ENCODE measurements at places on chromosomes 1 and 21.

- no peak overlapping the region for H3K27ac ChIP-seq
- H3K4me1 ChIP-seq: peaks cover 17% of the 10 kb centered on the region
- H3K36me3 ChIP-seq: peaks cover 2% of the 10 kb centered on the region
- DNase-seq: no peak
These were observed 15.2 kb downstream of the CHML start for GRCh38 chr1:241624935-241625334.

DNA sequence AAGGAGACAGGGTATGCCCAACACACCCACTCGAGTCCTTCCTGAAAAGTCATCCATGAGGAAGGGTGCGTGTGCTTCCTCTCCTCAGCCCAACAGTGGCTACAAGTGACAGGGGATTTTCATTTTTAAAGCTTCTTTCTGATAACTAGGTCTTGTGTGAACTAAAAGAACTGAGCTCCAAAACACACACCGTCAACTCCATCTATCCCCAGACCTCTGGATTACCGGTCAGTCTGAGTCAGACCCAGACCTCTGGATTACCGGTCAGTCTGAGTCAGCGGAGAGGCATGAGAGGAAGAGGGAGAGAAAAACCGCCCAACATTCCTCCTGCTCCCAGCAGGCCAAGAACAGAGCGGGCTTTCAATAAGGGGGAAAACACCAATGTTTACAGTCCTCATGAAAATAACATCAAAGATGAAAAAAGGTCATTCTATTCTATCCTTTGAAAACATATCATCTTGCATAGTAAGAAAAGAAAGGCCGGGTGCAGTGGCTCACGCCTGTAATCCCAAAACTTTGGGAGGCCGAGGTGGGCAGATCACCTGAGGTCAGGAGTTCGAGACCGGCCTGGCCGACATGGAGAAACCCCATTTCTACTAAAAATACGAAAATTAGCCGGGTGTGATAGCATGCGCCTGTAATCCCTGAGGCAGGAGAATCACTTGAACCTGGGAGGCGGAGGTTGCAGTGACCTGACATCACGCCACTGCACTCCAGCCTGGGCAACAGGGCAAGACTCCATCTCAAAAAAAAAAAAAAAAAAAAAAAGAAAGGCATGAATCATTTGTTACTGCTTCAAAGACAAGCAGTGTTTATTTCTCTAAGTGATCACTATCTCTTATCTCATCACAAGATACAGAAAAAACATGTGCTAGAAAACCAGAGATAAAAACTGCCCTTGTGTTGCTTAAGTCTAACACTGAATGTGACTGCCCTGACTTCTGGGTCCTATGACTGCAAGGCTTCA lies 3.4 kb downstream of the PTTG1IP start:
- H3K27ac ChIP-seq: peak overlapping the region; percentile 47
- H3K4me3 ChIP-seq: peak overlapping the region; percentile 19
- no peaks in the 10 kb centered on the region for H3K27me3 ChIP-seq

DNA sequence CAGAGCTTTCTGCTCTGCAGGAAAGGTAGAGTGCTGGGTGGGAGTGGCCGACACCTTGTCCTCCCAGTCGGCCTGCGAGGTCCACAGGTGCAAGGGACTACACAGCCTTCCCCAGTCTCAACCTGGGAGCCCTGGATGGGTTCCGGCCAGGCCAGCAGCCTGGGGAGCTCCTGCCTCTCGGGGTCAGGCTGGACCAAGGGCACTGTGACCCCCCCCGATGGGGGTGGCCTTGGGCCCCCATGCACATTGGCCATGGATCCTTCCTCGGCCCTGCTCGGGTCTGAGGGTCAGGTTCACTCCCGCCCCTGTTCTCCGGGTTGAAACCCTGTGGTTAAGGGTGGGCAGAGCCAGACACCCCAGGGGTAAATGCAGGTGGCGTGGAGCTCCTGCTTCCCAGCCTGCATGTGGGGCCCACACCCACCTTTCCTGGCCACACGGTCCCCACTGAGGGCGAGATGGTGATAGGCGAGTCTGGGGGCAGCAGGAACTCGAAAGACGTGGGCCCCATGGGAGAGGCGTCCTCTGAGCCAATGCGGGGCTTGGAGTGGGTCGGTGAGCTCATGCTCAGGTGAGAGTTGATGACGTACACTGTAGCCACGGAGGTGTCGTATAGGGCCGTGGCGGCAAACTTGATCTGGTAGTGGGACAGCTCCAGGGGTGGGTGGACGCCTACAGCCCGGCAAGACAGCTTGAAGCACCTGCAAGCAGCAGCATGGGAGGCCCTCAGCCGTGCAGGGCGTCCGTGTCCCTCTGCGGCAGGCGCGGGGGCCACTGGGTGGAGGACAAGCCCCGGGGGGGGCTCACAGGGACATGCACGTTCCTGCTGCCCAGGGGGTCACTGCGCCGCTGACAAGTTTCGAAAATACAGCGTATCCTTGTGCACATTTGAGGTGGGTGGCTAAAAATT lies 10.8 kb upstream of the TMEM52 start:
- H3K27me3 ChIP-seq: no peaks in the 10 kb centered on the region
- no peak overlapping the region for H3K4me3 ChIP-seq
- H3K27ac ChIP-seq: peak overlapping the region; percentile 25
- no peaks in the 10 kb centered on the region for H3K36me3 ChIP-seq
- no peaks in the 10 kb centered on the region for H3K4me1 ChIP-seq

DNA sequence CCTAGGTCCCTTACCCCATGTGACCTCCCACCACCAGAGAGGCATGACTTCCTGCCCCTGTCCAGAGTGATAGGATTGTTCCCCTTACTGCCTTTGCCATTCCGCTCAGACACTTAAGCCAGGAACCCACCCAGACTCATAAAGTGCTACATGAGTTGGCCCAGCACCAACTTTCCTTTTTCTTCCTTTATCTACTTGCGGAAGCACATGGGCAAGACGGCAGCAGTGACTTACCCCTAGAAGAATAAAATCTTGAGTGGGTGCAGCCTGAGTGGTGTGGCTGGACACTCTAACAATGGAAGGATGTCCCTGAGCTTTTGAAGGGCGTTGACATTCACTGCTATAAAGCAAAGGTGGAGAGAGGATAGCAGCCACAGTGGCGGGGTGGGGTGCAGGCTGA lies 100.1 kb downstream of the MAB21L3 start:
- no peaks in the 10 kb centered on the region for H3K4me1 ChIP-seq
- no peak for DNase-seq
- no peaks in the 10 kb centered on the region for H3K27me3 ChIP-seq
- no peaks in the 10 kb centered on the region for H3K36me3 ChIP-seq
- H3K4me3 ChIP-seq: no peak overlapping the region
- no peak overlapping the region for H3K27ac ChIP-seq
